Naive thymus-derived CD4-positive, alpha-beta T cell (primary cell): ENCODE measurements at places on chromosomes 3 and 15. TPM values are rescaled to one million over a fixed set of nuclear protein-coding genes. Genes with fewer than 3 reads are reported as not detected.
A peak's percentile ranks its signal among the peaks of the same experiment; 100 is the strongest.

- DNase-seq, result no peak
Observed at GRCh38 chr3:129560269-129560787, 17.4 kb downstream of the H1-8 start.

GRCh38 chr15:34847598-34847997, 52.2 kb upstream of the ACTC1 start:
- H3K4me1 ChIP-seq, result no peaks in the 10 kb centered on the region
- H3K36me3 ChIP-seq, result no peaks in the 10 kb centered on the region
- DNase-seq, result no peak
- no peak overlapping the region for H3K27ac ChIP-seq

- no peak overlapping the region for H3K4me3 ChIP-seq
- peaks cover 96% of the 10 kb centered on the region for H3K36me3 ChIP-seq
- no peaks in the 10 kb centered on the region for H3K27me3 ChIP-seq
- no peaks in the 10 kb centered on the region for H3K4me1 ChIP-seq
- no peak for DNase-seq
Observed at GRCh38 chr3:9669720-9670432, 20.6 kb downstream of the MTMR14 start.

DNA sequence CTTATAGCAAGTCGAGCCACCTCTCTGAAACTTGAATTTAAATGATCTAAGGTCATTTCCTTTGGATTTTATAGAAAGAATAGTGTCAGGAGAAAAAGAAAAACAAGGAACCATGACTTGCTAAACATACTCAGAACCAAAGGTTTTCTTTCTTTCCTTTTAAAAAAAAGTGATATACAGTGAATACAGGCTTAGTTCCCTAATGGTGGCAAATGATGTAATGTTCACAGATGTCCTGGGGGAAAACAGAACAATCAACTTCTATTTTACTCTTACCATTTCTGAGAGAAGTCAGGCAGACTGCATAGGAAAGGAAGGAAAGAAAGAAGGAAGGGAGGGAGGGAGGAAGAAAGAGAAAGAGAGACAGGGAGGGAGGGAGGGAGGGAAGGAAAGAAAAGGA, 56.5 kb downstream of the ST6GAL1 start:
- no peak overlapping the region for H3K27ac ChIP-seq
- H3K4me3 ChIP-seq, result no peak overlapping the region
- peaks cover 8% of the 10 kb centered on the region for H3K36me3 ChIP-seq

GRCh38 chr3:160538895-160539294, 26.5 kb downstream of the KPNA4 start:
- DNase-seq, result no peak
- no peaks in the 10 kb centered on the region for H3K36me3 ChIP-seq
- H3K27ac ChIP-seq, result no peak overlapping the region
- no peaks in the 10 kb centered on the region for H3K27me3 ChIP-seq
- no peaks in the 10 kb centered on the region for H3K4me1 ChIP-seq

DNA sequence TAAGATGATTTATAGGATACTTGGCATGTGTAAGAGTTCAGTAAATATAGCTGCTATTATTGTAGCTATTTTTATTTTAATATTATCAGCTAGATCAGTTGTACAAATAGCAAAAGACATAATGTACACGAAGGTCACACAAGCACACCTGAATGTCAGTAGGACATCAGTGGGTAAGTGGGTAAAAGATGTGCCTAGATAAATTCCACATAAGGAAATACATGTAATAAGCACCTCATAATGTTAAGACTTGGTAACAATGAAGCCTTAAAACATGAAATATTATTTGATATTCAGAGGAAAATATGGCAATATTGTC, 41.5 kb downstream of the ABHD2 start:
- H3K36me3 ChIP-seq, result peaks cover 3% of the 10 kb centered on the region
- H3K4me3 ChIP-seq, result no peak overlapping the region
- no peak overlapping the region for H3K27ac ChIP-seq
- peaks cover 17% of the 10 kb centered on the region for H3K4me1 ChIP-seq
- H3K27me3 ChIP-seq, result no peaks in the 10 kb centered on the region

GRCh38 chr3:69095636-69096035, 10.9 kb downstream of the ARL6IP5 start:
- H3K36me3 ChIP-seq, result no peaks in the 10 kb centered on the region
- H3K27me3 ChIP-seq, result no peaks in the 10 kb centered on the region
- peaks cover 64% of the 10 kb centered on the region for H3K4me1 ChIP-seq
- peak overlapping the region; percentile 67 for H3K27ac ChIP-seq
- H3K4me3 ChIP-seq, result no peak overlapping the region

DNA sequence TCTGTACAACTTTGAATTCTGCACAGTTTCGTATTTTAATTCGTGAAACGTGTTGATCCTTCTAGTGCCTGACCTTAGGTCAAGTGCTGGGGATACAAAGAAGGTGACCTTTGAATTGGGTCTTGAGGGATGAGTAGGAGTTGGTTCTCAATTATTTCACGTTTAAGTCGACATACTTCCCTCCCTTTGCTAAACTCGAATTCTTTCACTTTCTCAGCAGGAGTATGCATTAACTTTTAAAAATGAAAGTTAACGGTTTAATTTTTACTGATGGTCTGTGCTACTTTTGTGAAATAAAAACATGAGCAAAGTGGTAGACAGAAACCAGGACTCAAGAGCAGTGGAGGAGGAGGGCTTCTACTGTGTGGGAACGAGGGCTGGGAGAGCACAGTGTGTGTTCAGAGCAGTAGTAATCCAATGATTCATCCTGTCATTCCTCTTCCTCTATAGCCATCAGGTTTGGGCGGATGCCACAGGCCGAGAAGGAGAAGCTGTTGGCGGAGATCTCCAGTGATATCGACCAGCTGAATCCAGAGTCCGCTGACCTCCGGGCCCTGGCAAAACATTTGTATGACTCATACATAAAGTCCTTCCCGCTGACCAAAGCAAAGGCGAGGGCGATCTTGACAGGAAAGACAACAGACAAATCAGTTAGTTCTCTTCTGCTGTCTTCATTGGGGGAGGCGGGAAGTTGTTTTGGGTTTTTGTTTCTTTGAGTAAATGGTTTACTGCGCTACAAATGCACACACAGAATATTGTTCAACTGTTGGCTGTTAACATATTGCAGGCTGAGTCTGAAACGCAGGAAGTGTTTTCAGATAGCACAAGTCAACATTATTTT, 78.6 kb upstream of the TSEN2 start:
- H3K27me3 ChIP-seq, result no peaks in the 10 kb centered on the region
- no peaks in the 10 kb centered on the region for H3K36me3 ChIP-seq
- DNase-seq, result no peak
- no peaks in the 10 kb centered on the region for H3K4me1 ChIP-seq

Gene KNG1
- total RNA-seq, result not detected
